ENCODE measurements at places on chromosomes 3 and 15. TPM values are rescaled to one million over a fixed set of nuclear protein-coding genes. Genes with fewer than 3 reads are reported as not detected.

GRCh38 chr15:88637841-88638625 lies 783 bp upstream of the ISG20 start:
- DNase-seq: peak; percentile 34
- no peaks in the 10 kb centered on the region for H3K36me3 ChIP-seq
- peaks cover 84% of the 10 kb centered on the region for H3K4me1 ChIP-seq
- peak overlapping the region; percentile 97 for H3K27ac ChIP-seq
- peak overlapping the region; percentile 74 for H3K4me3 ChIP-seq

DNA sequence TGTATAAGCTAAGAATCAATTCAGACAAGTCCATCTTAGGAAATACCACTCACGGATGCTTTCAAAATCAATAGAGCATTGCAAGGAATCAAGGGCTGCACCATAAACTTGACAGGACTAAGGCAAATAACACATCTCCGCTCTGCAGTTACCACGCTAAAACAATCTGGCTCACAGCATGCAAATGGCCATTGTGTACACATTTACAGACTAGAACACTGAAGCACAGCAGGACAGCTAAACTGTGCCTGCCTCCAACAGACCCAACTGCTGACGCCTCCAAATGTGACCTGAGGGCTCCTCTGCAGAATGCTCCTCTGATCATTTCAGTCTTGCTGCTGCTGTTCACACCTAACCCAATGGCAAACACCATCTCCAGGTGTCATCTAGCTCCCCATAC lies 104.3 kb downstream of the MEX3B start:
- H3K4me1 ChIP-seq: no peaks in the 10 kb centered on the region
- no peak overlapping the region for H3K4me3 ChIP-seq
- no peak overlapping the region for H3K27ac ChIP-seq
- H3K36me3 ChIP-seq: no peaks in the 10 kb centered on the region

- no peak for DNase-seq
- H3K4me1 ChIP-seq: no peaks in the 10 kb centered on the region
- no peaks in the 10 kb centered on the region for H3K36me3 ChIP-seq
Measured at GRCh38 chr3:44252332-44252959, 10.8 kb downstream of the TOPAZ1 start.

DNA sequence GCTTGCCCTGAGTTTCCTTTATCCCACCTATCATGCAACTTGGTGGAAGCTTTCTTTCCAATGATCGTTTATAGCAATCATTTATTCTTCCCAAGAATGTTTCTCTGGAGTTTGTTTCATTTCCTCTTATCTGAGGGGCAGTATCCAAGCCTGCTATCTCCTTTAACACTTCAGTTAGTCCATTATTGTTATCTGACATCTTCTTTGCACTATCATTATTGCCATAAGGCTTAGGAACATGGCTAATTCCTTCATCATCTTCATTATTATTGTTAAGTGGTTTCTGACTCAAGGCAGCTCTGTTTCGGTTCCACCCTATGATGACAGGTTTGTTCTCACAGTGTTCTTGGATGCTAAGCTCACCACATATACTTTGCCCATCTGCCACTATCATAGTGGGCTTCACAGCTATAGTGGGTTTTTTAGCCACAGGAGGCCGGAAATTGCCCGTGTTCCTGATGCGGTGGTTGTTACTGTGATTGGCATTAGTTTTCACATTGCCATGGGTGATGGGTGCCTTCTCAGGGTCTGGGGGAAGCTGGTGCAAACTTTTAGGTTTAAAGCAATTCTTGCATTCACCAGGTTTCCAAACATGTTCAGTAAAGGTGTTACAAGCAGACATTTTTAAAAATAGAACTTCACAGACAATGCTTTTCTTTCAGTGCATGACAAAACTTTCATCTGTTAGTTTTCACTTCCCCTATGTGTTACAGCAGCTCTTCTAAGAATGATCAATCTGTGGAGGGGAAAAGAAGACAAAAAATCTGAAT lies 110.6 kb upstream of the TSPAN3 start:
- peak; percentile 69 for DNase-seq
- H3K27me3 ChIP-seq: no peaks in the 10 kb centered on the region
- H3K4me3 ChIP-seq: peak overlapping the region; percentile 36

GRCh38 chr15:86505951-86506350 lies 426.3 kb downstream of the AGBL1 start:
- H3K27ac ChIP-seq: no peak overlapping the region
- H3K4me1 ChIP-seq: no peaks in the 10 kb centered on the region
- H3K36me3 ChIP-seq: no peaks in the 10 kb centered on the region
- DNase-seq: no peak

- H3K4me1 ChIP-seq: no peaks in the 10 kb centered on the region
- DNase-seq: no peak
- H3K27me3 ChIP-seq: peaks cover 6% of the 10 kb centered on the region
- H3K27ac ChIP-seq: no peak overlapping the region
Measured at GRCh38 chr3:8325306-8325705, 176.3 kb upstream of the LMCD1 start.

GRCh38 chr3:72303926-72304325 lies 519.0 kb upstream of the PROK2 start:
- no peak overlapping the region for H3K27ac ChIP-seq
- DNase-seq: no peak
- H3K36me3 ChIP-seq: no peaks in the 10 kb centered on the region
- no peak overlapping the region for H3K4me3 ChIP-seq
- peaks cover 7% of the 10 kb centered on the region for H3K4me1 ChIP-seq

GRCh38 chr3:15815696-15816095 lies 17.9 kb upstream of the ANKRD28 start:
- H3K4me3 ChIP-seq: no peak overlapping the region
- no peak overlapping the region for H3K27ac ChIP-seq
- peak; percentile 53 for DNase-seq
- no peaks in the 10 kb centered on the region for H3K36me3 ChIP-seq
- peaks cover 6% of the 10 kb centered on the region for H3K4me1 ChIP-seq

- DNase-seq: peak; percentile 62
- H3K36me3 ChIP-seq: no peaks in the 10 kb centered on the region
- H3K27me3 ChIP-seq: no peaks in the 10 kb centered on the region
- H3K4me1 ChIP-seq: no peaks in the 10 kb centered on the region
- H3K4me3 ChIP-seq: no peak overlapping the region
Measured at GRCh38 chr3:176872771-176873209, 324.5 kb downstream of the TBL1XR1 start.

DNA sequence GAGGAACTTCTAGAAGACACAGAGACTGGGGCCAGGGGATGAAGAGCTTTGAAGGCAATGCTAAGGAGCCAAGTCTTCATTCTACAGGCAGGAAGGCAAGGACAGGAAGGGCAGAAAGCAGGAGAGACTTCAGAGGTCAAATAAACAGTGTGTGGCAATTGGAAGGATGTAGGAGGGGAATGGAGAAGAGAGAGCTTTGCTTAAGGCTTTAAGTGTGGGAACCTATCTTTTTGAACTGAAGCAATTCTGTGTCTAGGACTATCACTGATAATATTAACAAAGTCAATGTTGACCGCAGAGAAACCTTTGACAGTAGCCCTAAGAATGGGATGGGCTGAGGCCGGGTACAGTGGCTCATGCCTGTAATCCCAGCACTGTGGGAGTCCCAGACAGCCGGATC lies 325.0 kb downstream of the FOXP1 start:
- peak overlapping the region; percentile 11 for H3K27ac ChIP-seq
- peaks cover 3% of the 10 kb centered on the region for H3K36me3 ChIP-seq
- no peak for DNase-seq
- no peak overlapping the region for H3K4me3 ChIP-seq
- H3K27me3 ChIP-seq: no peaks in the 10 kb centered on the region

GRCh38 chr3:122969585-122970469 lies 57.7 kb downstream of the SEMA5B start:
- H3K27ac ChIP-seq: no peak overlapping the region
- peaks cover under 1% of the 10 kb centered on the region for H3K4me1 ChIP-seq
- DNase-seq: no peak
- H3K36me3 ChIP-seq: no peaks in the 10 kb centered on the region

- no peaks in the 10 kb centered on the region for H3K36me3 ChIP-seq
- H3K4me1 ChIP-seq: peaks cover 5% of the 10 kb centered on the region
- H3K4me3 ChIP-seq: no peak overlapping the region
- H3K27ac ChIP-seq: no peak overlapping the region
Measured at GRCh38 chr15:36885771-36886170, 214.6 kb downstream of the MEIS2 start.

DNA sequence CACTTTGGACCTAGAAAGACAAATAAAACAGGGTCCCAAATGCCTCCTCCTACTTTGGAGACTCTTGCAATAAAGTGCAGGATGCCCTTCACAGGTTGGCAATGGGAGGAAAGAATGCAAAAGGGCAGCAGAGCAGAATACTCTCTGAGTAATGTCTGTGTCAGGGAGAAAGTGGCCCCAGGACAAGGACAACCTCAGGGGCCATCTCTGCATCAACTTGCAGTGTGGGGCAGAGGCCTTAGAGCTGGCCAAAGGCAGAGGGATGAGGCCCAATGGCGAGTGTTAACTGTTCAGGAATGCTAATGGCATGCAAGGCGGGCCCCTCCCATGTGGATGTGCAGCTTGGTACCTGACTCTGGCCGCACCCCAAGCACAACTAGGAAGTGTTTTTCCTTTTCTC lies 8.4 kb downstream of the UPK1B start:
- no peak overlapping the region for H3K27ac ChIP-seq
- no peaks in the 10 kb centered on the region for H3K36me3 ChIP-seq
- DNase-seq: no peak
- H3K27me3 ChIP-seq: no peaks in the 10 kb centered on the region
- no peaks in the 10 kb centered on the region for H3K4me1 ChIP-seq

DNA sequence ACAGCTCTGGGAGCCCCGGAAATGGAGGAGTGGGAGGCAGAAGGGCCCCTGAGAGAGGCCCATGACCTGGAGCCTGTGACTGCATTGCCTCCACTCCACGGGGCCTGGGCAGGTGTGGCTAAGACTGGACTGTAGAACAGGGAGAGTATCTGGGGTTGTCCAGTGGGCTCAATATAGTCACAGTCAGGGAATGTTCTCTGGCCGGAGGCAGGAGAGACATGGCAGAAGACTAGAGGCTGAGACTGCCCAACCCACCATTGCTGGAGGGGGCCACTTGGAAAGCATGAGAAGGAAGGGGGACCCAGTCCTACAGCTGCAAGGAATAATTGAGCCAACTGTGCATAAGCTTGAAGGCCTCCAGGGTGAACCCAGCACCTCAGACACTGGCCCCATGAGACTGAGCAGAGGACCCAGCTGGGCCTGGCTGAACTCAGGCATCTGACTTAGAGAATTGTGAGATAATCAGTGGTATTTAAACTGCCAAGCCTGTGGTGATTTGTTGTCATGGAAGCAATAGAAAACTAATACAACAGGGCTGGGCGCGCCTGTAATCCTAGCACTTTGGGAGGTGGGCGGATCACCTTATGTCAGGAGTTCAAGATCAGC lies 33.1 kb downstream of the NIPA2 start:
- H3K4me3 ChIP-seq: no peak overlapping the region
- no peaks in the 10 kb centered on the region for H3K27me3 ChIP-seq
- no peak for DNase-seq

DNA sequence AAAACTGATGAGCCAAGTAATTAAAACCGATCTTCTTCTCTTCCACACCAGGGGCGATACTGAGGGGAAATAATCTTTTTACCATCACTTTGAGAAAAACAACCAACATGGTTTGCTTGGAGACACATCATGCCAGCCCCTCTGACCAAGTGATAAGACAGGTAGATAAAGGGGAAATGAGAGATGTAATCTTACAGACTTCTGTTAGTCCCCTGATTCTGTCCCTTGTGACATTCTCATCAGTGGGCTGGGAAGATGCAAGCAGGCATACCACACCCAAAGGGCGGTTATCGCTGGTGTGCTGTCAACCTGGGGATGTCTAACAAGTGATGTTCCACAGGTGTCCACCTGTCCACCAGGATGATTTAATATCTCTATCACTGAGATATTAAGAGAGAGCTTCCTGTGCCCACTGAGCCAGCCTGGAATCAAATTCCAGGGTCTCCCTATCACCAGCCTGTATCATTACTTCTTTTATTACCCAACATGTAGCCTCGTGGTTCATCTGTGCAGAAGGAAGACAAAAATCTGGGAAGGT lies 315.0 kb downstream of the FOXP1 start:
- H3K27me3 ChIP-seq: no peaks in the 10 kb centered on the region
- peaks cover 24% of the 10 kb centered on the region for H3K4me1 ChIP-seq
- H3K36me3 ChIP-seq: peaks cover 4% of the 10 kb centered on the region
- H3K4me3 ChIP-seq: no peak overlapping the region
- H3K27ac ChIP-seq: no peak overlapping the region
- DNase-seq: no peak

DNA sequence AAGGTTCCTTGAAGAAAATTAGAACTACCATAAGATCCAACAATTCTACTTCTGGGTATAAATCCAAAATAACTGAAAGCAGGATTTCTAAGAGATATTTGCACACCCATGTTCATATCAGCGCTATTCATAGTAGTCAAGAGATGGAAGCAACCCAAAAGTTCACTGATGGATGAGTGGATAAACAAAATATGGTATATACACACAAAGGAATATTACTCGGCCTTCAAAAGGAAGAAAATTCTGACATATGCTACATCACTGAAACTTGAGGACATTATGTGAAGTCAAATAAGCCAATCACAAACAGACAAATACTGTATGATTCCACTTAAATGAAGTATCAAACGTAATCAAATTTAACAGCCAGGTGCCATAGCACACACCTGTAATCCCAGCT lies 13.1 kb downstream of the DET1 start:
- no peaks in the 10 kb centered on the region for H3K4me1 ChIP-seq
- H3K4me3 ChIP-seq: no peak overlapping the region
- DNase-seq: no peak
- no peak overlapping the region for H3K27ac ChIP-seq
- no peaks in the 10 kb centered on the region for H3K27me3 ChIP-seq

DNA sequence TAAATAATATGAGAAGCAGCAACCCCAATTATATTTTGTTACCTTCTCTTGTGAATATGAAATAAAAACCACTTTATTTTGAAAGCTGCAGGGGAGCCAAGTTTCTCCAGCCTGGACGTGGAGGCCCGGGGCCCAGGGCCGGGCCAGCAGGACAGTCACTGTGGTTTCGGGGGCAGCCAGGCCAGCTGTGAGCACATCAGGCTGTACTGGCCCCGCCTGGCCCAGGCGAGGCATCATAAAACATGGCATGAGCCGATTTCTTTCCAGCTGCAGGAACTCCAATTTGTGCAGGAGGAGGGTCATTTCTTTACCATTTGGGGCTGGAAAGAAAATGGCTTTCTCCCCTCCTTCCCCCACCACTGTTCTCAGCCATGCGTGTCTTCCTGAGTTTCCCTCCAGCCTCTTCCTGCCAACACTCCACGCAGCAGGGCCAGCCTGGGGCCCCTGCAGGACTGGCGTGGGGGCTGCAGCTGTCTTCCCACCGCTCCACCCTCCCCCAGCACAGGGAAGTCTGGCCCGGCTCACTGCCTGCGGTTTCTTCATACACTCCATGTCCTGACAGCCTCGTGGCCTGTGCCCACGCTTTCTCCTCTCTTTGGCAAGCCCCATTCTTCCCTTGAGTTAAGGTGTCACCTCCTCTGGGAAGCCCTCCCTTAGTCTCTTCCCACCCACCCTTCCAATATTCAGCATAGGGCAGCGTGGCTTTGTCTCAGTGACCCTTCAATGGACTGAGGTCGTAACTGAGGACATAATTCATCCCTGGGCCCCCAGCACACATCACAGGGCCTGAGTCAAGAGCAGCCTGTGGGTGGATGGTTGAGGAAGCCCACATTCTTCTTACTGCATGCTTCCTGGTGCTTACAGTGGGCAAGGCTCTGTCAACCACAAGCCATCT lies 135.8 kb downstream of the CHSY1 start:
- H3K36me3 ChIP-seq: no peaks in the 10 kb centered on the region
- no peak for DNase-seq
- H3K4me3 ChIP-seq: no peak overlapping the region
- peaks cover 7% of the 10 kb centered on the region for H3K4me1 ChIP-seq

Gene CASR
- total RNA-seq: not detected

Gene THSD4
- not detected for total RNA-seq

Gene ISL2
- 0.22 TPM for total RNA-seq

Gene AADAC
- not detected for total RNA-seq

Gene HMCES
- 22.5 TPM for total RNA-seq

Gene POLQ
- total RNA-seq: 0.97 TPM

Gene FOXL2NB
- not detected for total RNA-seq

Gene RBPMS2
- 0.32 TPM for total RNA-seq

Gene GPR62
- total RNA-seq: not detected
